Cortex of kidney (tissue), 1 donor: ENCODE measurements at places on chromosomes 1 and 21.

GRCh38 chr1:66685265-66685664 lies 67.0 kb upstream of the DYNLT5 start:
- no peak for DNase-seq

GRCh38 chr1:234957330-234958065 lies 171.1 kb downstream of the TOMM20 start:
- DNase-seq: no peak

GRCh38 chr1:239031310-239031709 lies 355.1 kb upstream of the CHRM3 start:
- DNase-seq: no peak

GRCh38 chr1:108817811-108818210 lies 39.1 kb downstream of the AKNAD1 start:
- DNase-seq: no peak

DNA sequence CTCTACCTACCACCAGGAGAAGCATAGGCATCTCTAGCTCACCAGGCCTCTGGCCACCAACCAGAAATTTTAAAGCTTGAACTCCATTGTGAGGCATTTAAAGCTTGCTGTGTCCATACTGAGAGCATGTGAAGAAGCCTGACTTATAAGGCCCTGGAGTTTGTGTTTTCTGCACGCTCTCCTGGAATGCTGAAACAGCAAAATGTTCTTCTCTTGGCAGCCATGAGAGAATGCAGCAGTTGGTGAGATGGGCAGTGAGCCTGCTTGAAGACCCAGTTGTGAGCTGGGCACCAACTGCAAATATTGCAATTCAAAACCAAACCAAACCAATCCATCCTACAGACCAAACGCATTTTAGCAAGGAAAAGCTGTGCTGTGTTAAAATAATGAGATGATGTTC lies 170.0 kb upstream of the IVNS1ABP start:
- DNase-seq: no peak

- no peak for DNase-seq
Measured at GRCh38 chr1:52238887-52239707, 97.2 kb downstream of the ZFYVE9 start.

DNA sequence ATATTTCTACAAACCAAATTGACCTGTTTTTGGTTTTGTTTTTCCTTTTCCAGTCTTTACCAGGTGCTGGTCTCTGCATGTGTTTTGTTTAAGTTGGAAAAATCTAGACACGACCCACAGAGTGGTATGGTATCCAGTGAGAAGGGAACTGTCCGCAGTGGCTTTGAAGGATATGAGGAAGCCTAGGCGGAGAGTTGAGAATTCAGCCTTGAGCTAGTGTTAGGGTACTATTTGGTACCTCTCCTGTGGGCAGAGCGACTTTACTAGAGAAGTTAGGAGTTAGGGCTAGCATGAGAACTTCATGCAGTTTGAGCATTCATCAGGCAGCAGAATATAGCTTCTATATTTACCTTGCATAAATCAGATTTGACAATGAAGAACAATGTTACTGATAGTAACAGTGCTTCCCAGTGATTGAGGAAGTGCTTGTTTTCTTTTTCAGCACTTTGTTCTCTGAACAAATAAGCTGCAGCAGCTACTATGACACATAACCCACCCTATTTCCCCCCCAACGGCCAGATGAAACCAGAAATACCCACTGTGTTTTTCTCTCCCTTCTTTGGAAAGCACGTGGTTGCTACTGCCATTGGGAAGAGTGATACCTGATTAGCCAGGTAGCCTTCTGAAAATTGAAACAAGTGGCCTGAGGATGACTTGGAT lies 19.0 kb downstream of the MRPS6 start:
- no peak for DNase-seq

GRCh38 chr1:171188388-171189266 lies 3.5 kb downstream of the FMO2 start:
- no peak for DNase-seq

DNA sequence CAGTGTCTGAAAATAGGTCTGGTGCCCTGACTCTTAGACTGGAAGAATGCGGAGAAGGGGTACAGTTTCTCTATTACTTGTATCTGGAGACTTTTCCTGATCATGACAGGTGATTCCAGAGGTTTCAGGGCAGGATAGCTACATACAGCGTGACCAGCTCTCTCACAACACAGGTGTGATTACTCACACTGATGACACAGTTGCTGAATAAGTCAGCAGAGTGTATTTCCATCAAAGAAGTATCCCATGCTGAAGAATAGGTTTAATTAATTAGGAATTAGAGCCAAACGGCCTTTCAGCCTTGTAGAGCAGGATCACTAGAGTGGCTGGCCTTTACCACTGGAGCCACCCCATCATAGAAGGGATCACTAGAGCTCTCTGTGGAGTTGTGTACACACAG lies 298.6 kb downstream of the LMX1A start:
- no peak for DNase-seq

- DNase-seq: no peak
Measured at GRCh38 chr1:193787061-193787460, 600.6 kb upstream of the B3GALT2 start.

DNA sequence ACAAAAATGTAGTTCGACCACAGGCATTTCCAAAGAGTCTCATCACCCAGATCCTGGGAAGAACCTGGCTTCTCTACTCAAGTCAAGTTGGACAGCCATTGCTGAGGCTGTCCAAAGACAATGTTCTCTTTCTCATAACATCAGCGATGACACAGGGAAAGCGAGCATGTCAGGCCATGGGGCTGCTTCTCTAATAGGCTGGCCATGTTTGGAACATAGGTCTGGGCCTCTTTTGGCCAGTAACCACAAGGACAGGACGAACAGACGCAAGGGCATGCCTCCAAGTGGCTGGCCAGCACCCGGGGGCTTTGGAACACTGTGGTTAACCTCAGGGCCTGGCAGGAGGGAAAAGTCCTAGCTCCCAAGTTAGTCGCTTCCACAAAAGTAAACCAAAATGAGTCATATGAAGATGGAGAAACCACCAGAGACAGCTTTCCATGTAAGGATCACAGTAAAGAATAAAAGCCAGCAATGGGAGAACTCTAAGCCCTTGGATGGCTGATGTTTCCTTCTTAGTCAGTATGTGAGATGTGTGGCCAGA lies 80.6 kb upstream of the SLC44A3 start:
- no peak for DNase-seq
